ENCODE measurements at places on chromosomes 7 and 10. TPM values are rescaled to one million over a fixed set of nuclear protein-coding genes. Genes with fewer than 3 reads are reported as not detected.

- peak; percentile 46 for DNase-seq
Measured at GRCh38 chr10:72088889-72089575, 681 bp upstream of the SPOCK2 start.

SLC35G1 gene
- 2.3 TPM for polyA plus RNA-seq

SLIT1 gene
- polyA plus RNA-seq = not detected

GRCh38 chr7:49432254-49432653 is 341.2 kb upstream of the VWC2 start:
- DNase-seq = no peak

OR2A12 gene
- not detected for polyA plus RNA-seq

- no peak for DNase-seq
Measured at GRCh38 chr10:94129393-94130130, 135.8 kb downstream of the PLCE1 start.

CADPS2 gene
- not detected for polyA plus RNA-seq

- DNase-seq = no peak
Measured at GRCh38 chr7:22016507-22016906, 70.8 kb upstream of the CDCA7L start.

- no peak for DNase-seq
Measured at GRCh38 chr10:78454123-78454645, 420.5 kb downstream of the RPS24 start.

ADCYAP1R1 gene
- not detected for polyA plus RNA-seq

Data from naive thymus-derived CD8-positive, alpha-beta T cell (primary cell).